Motor neuron (in vitro differentiated cells): ENCODE measurements at places on chromosomes 16 and 17. TPM values are rescaled to one million over a fixed set of nuclear protein-coding genes. Genes with fewer than 3 reads are reported as not detected.

DNA sequence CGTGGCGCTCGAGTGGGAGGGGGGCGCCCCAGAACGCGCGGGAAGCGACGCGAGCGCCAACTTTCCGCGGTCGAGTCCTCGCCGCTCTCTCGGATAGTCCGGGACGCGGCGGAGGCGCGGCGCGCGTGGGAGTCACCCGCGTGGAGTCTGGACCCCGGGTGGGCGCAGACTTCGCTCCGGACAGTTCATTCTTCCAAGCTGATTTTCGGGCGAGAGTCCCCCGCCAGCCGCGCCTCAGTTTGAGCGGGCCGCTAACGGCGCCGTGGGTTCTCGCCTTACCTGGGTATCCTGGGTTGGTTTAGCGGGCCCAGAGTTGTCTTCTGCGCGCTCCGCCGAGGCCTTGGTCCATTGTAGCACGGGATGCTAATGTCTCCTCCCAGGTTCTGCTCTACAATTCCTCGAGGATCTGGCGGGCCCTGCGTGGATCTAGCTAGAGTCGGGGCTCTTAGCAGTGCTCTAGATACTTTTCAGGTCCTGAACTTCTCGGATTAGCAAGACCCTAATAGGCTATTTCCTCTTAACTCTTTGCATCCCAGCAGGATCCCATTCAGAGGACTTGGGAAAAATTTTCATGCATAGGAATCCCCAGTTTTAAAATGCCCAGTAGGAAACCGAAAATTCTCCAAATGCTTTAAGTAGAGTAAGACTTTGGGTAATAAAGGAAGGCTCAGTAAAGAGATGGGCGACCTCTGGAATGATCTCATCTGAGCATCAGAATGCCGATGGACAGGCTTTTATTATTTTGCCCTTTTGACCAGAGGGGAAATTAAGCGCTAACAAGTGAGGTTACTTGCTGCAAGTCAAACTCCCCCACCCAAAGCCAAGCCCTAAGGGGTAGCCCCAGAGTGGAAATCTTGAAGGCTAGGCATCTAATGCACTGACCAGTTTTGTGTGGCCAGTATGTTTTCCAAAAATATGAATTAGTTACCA, 537 bp upstream of the GJC1 start:
- peak; percentile 42 for ATAC-seq

DNA sequence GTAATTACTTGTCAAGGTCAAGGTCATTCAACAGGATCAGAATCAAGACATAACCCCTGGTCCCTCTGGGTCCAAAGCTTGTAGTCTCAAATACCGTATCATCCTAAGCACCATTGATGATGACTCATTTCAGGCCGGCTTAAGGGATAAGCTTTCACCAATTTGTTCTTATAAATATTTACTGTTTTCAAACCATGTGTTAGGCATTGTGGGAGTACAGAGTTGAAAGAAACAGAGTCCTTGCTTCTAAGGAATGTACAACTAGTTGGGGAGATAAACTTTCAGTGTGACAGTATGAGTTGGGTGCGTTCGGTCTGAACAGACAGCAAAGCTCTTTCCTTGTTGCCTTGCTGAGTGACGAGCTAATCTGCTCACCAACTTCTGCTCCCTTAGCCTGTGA, 183.5 kb upstream of the MAF start:
- no peak for ATAC-seq

GRCh38 chr16:75301804-75302203, 50.4 kb upstream of the BCAR1 start:
- no peak for ATAC-seq

Gene FBXW10B
- 1.1 and 1.2 TPM in 2 replicates for total RNA-seq

DNA sequence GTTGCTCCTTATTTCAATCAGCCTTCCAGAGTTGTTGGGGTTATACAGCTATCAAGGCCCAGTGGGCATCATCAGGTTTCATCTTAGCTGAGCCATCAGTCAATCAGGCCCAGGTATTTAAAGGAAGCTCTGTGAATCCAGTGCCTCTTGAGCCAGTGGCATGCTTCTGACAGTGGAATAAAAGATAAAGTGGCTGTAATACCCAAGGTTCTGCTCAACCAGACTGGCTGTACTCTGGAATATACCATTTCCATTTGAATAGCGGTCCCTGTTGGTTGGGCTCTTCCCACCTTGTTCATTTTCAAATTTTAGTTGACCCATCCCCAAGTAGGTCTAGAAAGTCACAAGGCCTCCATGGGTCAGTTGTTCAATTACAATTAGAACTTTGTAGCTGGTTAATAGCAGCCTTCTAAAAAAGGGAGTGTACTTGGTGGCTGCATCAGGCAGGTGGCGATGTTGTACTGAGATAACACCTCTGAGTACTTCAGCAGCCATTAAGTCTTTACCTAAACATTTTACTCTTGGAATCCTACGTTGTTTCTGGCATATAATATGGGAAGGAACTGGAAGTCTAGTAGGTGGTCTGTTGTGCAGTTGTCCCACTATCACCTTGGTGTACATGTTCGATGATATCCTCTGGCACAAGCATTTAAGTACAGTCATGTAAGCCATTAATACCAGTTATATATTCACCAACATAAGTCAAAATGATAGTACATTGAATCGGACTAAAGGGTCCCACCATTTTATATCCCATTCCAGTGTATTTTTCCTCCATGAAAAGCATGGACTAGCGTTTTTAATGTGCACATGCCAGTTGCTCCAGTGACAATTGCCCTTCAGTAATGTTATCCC, 294.1 kb downstream of the BCAS3 start:
- ATAC-seq = peak; percentile 78

DNA sequence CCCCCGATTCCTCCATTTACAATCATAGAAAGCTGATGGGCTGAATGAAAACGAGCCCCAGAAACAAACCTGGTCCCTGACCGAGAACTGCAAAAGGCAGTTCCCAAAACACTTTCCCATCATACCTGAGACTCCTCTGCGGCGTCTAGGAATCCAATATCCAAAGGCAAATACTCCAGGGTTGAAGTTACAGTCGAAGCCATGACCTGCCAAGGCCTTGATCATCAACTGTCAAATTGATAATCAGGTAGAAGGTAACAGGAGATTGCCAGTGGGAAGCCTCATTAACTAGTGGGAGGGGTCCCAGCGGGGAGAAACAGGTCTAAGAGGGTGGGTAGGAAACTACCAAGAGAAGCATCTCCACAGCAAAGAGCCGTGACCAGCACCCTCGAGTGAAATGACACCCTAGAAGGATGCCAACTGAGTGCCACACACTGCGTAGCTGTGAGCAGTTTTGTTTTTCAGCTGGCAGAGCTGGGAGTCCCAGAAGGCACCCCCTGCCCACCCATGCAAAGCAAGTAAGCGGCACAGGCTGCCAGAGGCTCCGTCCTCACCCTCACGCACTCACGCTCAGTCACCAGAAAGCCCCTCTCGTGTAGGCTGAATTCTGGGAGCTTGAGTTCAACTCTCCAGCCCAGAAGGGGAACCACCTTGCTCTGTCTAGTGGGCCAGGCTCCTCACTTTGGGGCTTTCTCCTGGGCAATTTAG, 146.1 kb downstream of the GAS7 start:
- no peak for ATAC-seq

DNA sequence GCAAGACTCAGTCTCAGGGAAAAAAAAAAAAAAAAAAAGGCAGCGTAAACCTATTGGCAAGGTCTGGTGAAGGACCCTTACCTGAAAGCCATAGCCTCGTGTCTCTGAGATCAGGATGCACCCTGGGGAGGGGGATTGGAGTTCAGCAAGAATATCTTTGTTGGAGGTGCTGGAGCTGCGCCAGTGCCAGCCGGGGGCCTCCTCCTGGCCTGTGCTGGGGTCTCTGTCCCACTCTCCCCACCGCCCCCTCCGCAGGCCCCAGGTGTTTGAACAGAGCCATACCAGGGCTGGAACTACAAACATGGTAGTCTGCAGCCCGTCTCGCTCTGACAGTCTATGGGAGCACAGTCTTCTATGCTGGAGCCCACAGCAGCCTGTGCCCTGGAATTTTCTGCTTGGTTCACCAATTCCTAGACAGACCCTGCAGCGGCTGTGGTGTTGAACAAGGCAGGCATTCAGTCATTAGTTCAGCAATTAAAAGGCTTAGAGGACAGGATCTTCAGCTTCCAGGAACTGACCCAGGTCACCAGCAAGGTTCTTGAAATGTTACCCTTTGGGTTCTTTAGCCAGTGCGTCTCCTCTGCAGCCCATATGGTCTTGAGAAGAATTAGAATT, 42.2 kb upstream of the KIFC3 start:
- no peak for ATAC-seq

Gene KRTAP2-1
- not detected in 2 replicates for total RNA-seq

GRCh38 chr17:17386094-17386800, 83.1 kb downstream of the NT5M start:
- no peak for ATAC-seq

GRCh38 chr16:81530296-81530721, 85.7 kb downstream of the CMIP start:
- ATAC-seq = no peak

DNA sequence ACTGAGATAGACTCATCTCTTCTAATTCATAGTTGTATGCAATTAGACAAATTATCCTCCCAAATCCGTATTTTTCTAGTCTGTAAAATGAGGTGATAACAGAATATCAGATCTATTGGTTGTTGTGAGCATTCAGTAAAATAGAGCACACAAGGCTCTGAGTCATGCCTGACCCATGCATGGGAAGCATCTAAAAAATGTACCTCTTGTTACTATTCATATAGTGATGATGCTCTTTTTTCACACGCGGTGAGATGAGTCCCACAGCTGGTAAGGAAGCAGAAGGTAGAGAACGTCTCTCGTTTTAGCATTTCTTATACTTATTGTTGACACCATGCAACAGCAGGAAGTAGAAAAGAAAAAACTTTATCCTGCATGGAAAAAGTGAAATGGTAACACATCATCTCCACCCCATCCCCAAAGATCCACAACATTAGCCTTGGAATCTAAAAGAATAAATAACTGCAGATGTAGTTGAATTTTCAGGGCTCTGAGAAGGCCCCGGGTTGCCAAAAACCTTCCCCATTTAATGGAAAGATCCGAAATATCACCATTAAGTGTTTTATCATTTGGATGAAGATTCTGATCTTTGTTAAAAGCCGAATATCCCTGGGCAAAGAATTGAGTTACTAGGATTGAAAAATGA, 215.6 kb downstream of the TMEM114 start:
- ATAC-seq = no peak

Gene CNGB1
- 1.2 and 1.3 TPM in 2 replicates for total RNA-seq

Gene AATF
- total RNA-seq = 54.4 and 60.9 TPM in 2 replicates

DNA sequence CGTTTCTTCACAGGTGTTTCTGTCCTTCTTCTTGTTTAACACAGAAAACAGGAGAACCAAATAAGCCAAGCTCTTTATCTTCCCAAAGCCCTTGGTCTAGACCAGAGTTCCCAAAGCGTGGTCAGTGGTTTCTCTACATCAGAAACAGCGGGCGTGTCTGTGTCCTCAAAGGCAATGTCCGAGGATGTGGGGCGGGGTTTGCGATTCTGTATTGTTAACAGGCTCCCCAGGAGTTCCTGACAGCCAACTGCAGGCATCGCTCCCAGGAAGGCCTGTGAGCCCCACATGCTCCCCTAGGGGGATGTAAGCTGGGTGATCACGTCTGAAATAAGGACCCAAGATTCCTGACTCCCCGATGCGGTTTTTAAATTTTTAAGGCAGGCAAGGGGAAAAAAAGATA, 28.4 kb upstream of the SLC25A19 start:
- ATAC-seq = no peak

- ATAC-seq = peak; percentile 98
Observed at GRCh38 chr17:67491009-67491680, 114.1 kb downstream of the PITPNC1 start.

DNA sequence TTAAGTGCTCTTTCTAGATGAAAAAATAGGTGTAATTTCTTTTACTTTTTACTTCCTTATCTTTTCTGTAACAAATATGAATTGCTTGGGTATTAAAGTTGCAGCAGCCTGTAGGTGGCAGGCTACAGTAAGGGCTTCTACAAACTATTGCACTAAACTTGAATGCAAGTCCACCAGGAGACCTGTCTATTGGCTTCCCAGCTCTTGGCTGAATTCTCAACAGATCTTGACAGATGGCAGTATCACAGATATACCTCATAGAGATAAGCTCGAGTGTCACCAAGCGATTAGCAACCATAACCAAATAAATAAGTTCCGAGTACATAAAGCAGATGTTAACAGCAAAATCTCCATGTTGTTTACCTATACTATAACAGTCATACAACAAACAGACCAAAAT, 5.9 kb downstream of the BBS2 start:
- ATAC-seq = peak; percentile 72

- no peak for ATAC-seq
Observed at GRCh38 chr17:4958102-4958501, 7.2 kb downstream of the ENO3 start.

Gene CACNG1
- 0.64 and 0.67 TPM in 2 replicates for total RNA-seq

Gene TBC1D3H
- 1.9 and 3.7 TPM in 2 replicates for total RNA-seq

DNA sequence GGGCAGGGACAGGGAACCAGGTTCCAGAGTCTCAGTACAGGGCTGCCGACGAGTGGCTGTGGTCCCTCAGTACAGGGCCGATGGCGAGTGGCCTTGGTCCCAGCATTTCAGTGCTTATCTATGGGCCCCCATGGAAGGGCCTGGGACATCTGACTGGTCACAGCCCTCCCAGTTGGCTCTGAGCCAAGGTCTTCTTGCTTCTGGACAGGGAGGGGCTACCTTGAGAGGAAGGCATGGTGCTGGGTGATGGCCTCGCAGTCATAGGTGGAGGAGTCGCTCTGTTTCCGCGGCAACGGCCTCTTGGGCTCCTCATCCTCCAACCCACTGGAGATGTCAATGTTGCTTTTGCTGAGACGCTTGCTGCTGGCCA, 32.5 kb downstream of the PIMREG start:
- ATAC-seq = no peak

- ATAC-seq = no peak
Observed at GRCh38 chr16:88920618-88921590, 54.4 kb upstream of the PABPN1L start.

- ATAC-seq = no peak
Observed at GRCh38 chr17:1683459-1683858, 1.2 kb downstream of the PRPF8 start.

Gene LPO
- total RNA-seq = 0.10 and 0.32 TPM in 2 replicates

DNA sequence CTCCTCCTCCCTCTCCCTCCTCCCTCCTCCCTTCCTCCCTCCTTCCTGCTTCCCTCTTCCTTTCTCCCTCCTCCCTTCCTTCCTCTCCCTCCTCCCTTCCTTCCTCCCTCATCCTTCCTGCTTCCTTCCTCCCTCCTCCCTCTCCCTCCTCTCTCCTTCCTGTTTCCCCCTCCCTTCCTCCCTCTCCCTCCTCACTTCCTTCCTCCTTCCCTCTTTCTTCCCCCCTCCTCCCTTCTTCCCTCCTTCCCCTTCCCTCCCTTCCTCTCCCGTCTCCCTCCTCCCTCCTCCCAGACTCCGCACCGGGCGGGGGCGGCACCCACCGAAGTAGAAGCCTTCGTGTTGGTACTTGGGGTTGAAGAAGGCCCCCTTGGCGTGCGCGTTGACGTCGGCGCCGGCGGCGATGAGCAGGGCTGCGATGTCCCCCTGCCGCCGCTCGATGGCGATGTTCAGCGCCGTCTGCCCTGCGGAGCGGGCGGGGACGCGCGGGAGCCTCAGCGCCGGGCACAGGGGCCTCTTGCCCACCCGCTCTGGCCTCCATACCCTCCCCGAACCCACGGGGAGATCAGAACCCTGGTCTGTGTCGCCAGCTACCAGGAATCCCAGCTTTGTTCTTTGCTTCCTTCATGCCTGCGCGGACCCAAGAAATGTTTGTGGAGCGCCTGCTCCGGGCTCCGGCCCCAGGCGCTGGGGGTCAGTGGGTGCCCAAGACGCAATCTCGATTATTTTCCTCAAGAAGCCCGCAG, 22.2 kb downstream of the TRPV3 start:
- peak; percentile 90 for ATAC-seq

GRCh38 chr17:77569846-77570564, 388.5 kb upstream of the TNRC6C start:
- ATAC-seq = no peak
